Calu3 (cell line): ENCODE measurements at places on chromosomes 6 and 20.

DNA sequence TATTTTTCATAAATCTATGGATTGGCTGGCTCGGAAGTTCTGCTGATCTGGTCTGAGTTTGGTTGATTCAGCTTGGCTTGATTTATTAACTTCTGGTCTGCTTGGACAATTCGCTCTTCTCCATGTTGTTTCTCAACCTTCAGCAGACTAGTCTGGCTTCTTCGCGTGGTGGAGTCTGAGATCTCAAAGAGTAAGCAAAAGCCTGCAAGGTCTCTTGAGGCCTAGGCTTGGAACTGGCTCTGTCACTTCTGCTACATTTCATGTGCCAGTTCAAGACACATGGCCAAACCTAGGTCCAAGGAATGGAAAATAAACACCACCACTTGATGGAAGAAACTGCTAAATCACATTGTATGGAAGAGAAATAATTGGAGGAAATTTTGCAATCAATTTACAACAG, 115.1 kb upstream of the JAG1 start:
- DNase-seq = no peak
- H3K36me3 ChIP-seq = peaks cover 4% of the 10 kb centered on the region
- H3K27ac ChIP-seq = no peak overlapping the region
- no peaks in the 10 kb centered on the region for H3K27me3 ChIP-seq
- peaks cover 8% of the 10 kb centered on the region for H3K4me1 ChIP-seq

DNA sequence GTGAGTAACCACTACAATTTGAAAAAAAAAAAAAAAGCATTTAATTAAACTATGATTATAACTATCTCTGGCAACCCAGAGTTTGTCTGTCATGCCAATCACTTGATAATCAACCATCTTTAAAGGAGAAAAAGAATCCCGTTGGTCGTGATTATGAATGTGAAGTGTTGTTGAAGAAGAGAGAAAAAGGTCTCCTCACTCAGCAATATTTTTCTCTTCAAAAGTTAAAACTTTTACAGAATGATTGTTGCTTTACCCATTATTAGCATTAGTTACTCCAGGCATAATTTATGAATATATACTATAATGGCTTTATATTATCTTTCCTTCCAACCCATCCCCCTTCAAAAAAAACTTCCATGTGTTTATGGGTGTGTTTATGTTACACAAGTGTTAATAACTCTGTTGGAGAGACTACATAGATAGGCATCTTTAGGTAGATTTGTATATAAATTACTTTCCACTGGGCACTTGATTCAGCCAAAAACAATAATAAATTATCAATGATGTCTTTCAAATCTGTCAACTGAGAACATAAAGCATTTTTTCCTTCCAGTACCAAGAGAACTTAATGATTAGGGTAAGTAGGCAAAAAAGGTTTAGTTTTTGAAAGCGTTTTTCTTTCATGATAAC, 5.1 kb downstream of the BMP5 start:
- H3K4me3 ChIP-seq = no peak overlapping the region
- H3K27ac ChIP-seq = peak overlapping the region; percentile 86
- H3K27me3 ChIP-seq = no peaks in the 10 kb centered on the region
- peaks cover 42% of the 10 kb centered on the region for H3K4me1 ChIP-seq
- no peak for DNase-seq
- peaks cover 6% of the 10 kb centered on the region for H3K36me3 ChIP-seq

DNA sequence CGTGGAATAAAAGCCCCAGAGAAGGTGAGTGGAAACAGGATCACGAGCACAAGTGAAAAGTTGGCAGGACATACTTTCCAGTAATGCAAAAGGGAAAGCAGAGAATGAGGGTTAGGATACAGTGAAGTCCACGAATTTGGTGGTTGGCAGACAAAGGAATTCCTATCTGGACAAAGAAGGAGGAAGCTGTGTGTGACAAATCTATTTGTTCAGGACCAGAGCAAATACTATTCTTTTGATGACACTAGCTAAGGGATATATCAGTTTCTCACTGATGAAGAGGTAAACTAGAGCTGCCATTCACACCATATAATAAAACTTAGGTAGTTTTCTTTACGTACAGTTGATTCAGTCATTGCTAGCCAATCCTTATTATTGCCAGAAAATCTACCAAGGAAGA, 156.8 kb upstream of the GRIK2 start:
- H3K4me3 ChIP-seq = no peak overlapping the region
- no peak overlapping the region for H3K27ac ChIP-seq
- H3K4me1 ChIP-seq = no peaks in the 10 kb centered on the region
- no peaks in the 10 kb centered on the region for H3K27me3 ChIP-seq
- no peaks in the 10 kb centered on the region for H3K36me3 ChIP-seq
- DNase-seq = no peak

- H3K4me3 ChIP-seq = no peak overlapping the region
- no peaks in the 10 kb centered on the region for H3K27me3 ChIP-seq
- no peaks in the 10 kb centered on the region for H3K4me1 ChIP-seq
These were observed 87.4 kb downstream of the KIF13A start for GRCh38 chr6:17900011-17900410.

GRCh38 chr6:25171301-25171700, 107.9 kb upstream of the CARMIL1 start:
- no peak for DNase-seq
- H3K27me3 ChIP-seq = no peaks in the 10 kb centered on the region
- no peak overlapping the region for H3K27ac ChIP-seq
- peaks cover 13% of the 10 kb centered on the region for H3K36me3 ChIP-seq
- H3K4me3 ChIP-seq = no peak overlapping the region
- H3K4me1 ChIP-seq = peaks cover 64% of the 10 kb centered on the region

- H3K27me3 ChIP-seq = peaks cover 13% of the 10 kb centered on the region
- H3K4me3 ChIP-seq = no peak overlapping the region
- H3K4me1 ChIP-seq = no peaks in the 10 kb centered on the region
- no peak overlapping the region for H3K27ac ChIP-seq
These were observed 91.9 kb upstream of the TMEM30A start for GRCh38 chr6:75376347-75377024.

DNA sequence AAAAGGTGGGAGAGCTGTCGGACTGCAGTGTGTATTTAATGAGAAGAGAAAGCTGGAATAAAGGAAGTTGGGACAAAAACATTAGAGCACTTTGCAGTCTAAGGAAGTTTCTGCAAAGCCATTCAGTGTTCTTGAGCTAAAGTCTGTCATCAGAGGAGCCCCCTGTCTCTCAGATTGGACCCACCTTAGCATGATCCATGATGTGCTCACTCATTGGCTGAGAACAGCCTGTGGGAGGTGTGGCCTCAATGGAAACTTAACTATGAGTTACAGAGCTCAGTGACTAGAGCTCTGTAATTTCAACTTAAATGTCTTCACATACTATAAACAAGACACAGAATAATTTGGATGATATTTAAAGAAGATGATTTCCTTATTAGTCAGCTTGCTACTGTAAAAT, 437.0 kb downstream of the BTBD3 start:
- peak overlapping the region; percentile 49 for H3K4me3 ChIP-seq
- peak overlapping the region; percentile 46 for H3K27ac ChIP-seq
- H3K27me3 ChIP-seq = no peaks in the 10 kb centered on the region

GRCh38 chr6:95923518-95923917, 92.3 kb upstream of the FUT9 start:
- H3K27me3 ChIP-seq = no peaks in the 10 kb centered on the region
- no peak for DNase-seq
- H3K36me3 ChIP-seq = no peaks in the 10 kb centered on the region
- no peak overlapping the region for H3K27ac ChIP-seq
- no peak overlapping the region for H3K4me3 ChIP-seq
- H3K4me1 ChIP-seq = peaks cover 2% of the 10 kb centered on the region

DNA sequence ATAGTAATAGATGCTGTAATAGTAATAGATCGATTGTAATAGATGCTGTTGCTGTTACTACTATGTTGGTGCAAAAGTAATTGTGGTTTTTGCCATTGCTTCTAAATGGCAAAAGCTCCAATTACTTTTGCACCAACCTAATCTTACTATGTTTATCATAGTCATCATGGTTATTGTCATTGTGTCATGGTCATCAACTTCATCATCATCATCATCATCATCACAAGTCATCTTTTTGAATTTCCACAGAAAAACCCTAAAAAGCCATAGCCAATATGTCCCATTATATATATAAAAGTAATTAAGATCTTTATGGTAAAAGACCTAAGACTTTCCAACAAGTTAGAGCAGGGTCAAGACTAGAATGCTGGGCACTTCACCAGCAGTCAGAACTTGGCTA, 435.1 kb upstream of the MARCKS start:
- H3K4me3 ChIP-seq = no peak overlapping the region
- H3K27me3 ChIP-seq = no peaks in the 10 kb centered on the region
- no peak for DNase-seq
- no peaks in the 10 kb centered on the region for H3K36me3 ChIP-seq

DNA sequence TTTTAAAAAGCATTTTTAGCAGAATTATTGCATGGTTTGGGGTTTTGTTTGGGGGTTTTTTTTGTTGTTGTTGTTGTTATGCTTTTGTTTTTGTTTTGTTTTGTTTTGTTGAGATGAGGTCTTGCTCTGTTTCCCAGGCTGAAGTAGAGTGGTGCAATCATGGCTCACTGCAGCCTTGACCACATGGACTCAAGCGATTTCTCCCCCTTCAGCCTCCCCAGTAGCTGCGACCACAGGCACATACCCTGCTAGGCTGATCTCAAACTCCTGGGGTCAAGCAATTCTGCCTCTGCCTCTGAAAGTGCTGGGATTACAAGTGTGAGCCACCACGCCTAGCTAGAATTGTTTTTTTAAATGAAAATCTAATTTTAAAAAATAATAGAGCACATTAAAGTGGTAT, 35.7 kb downstream of the UBR2 start:
- H3K4me1 ChIP-seq = no peaks in the 10 kb centered on the region
- no peaks in the 10 kb centered on the region for H3K27me3 ChIP-seq
- no peak overlapping the region for H3K27ac ChIP-seq
- H3K36me3 ChIP-seq = peaks cover 12% of the 10 kb centered on the region
- DNase-seq = no peak

- H3K36me3 ChIP-seq = no peaks in the 10 kb centered on the region
- H3K27ac ChIP-seq = no peak overlapping the region
- H3K4me1 ChIP-seq = no peaks in the 10 kb centered on the region
- peak; percentile 33 for DNase-seq
- H3K27me3 ChIP-seq = no peaks in the 10 kb centered on the region
- no peak overlapping the region for H3K4me3 ChIP-seq
These were observed 189.4 kb downstream of the ZFP64 start for GRCh38 chr20:52001999-52002666.

DNA sequence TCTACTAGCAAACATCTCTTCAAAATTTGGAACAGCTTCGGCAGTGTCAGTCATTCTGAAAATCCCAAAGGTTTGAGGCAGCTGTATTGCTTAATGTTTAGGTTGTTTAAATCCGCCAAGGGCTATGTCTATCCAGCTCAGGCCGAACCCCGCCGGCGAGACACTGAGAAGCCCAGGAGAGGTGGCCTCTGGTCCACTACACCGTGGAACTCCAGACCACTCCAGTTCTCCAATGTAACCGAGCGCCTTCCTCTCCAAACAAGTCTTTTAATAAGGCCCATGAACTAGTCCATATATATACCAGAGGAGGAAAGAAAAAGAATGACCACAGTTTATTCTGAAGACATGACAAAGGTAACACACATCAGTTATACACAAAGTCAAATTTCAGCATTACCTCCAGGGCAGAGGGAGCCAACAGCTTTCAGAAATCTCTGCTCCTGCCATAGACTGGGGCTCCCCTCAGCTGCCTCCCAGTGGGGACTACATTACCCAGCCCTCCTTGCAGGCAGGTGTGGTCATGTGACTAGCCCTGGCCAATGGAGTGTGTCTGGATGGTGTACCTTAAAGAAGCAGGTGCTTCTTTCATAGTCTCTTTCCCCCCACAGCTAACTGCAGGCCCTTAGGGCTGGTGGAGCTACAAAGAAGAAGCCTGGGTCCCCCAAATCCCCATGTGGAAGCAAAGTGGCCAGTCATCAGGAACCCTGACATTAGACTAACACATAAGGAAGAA, at the start of gene RAMACL:
TSS of gene RAMACL (minus strand) at position 255 of the 733 bp plus-strand sequence. CDS start at position 54, 201 bp downstream.
- H3K27me3 ChIP-seq = no peaks in the 10 kb centered on the region
- H3K4me3 ChIP-seq = no peak within 1 kb of the TSS
- no peak within 1 kb of the TSS for H3K27ac ChIP-seq
- peak; percentile 61 for DNase-seq
- H3K36me3 ChIP-seq = no peaks in the 10 kb centered on the region

- peaks cover 15% of the 10 kb centered on the region for H3K27me3 ChIP-seq
- H3K4me1 ChIP-seq = peaks cover 10% of the 10 kb centered on the region
These were observed 304.3 kb upstream of the SUPT3H start for GRCh38 chr6:45681860-45682511.

- peak overlapping the region; percentile 47 for H3K4me3 ChIP-seq
- peaks cover 10% of the 10 kb centered on the region for H3K36me3 ChIP-seq
- no peak for DNase-seq
- H3K27me3 ChIP-seq = no peaks in the 10 kb centered on the region
- H3K4me1 ChIP-seq = peaks cover 59% of the 10 kb centered on the region
These were observed 62.0 kb downstream of the FAM50B start for GRCh38 chr6:3911130-3911529.

- H3K36me3 ChIP-seq = no peaks in the 10 kb centered on the region
- no peak overlapping the region for H3K4me3 ChIP-seq
- no peak overlapping the region for H3K27ac ChIP-seq
- no peaks in the 10 kb centered on the region for H3K27me3 ChIP-seq
- H3K4me1 ChIP-seq = no peaks in the 10 kb centered on the region
These were observed 322.6 kb downstream of the PRKN start for GRCh38 chr6:162404951-162405350.

- H3K27ac ChIP-seq = no peak overlapping the region
- no peaks in the 10 kb centered on the region for H3K27me3 ChIP-seq
- no peak overlapping the region for H3K4me3 ChIP-seq
- H3K36me3 ChIP-seq = no peaks in the 10 kb centered on the region
- no peak for DNase-seq
These were observed 950.1 kb downstream of the EPHA7 start for GRCh38 chr6:92469186-92469828.

DNA sequence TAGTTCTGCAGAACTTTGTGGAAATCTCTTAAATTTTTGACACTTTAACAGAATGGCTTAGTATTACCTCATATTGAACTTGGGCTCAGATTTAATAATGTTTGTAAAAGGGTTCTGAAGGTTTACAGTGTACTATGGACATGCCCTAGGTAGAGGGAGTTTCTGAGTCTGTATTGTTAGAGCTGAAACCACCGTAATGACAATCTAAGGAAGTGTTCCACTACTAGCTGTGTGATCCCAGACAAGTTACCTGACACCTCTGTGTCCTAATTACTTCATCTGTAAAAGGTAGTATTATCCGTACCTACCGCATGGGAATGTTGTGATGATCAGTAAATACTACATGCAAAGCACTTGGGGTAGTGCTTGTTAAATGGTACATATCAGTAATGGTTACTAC, 86.9 kb downstream of the RREB1 start:
- no peak for DNase-seq
- H3K4me1 ChIP-seq = no peaks in the 10 kb centered on the region
- no peak overlapping the region for H3K27ac ChIP-seq
- H3K4me3 ChIP-seq = no peak overlapping the region
